D721Med (cell line): ENCODE measurements at places on chromosomes 2 and 18.

DNA sequence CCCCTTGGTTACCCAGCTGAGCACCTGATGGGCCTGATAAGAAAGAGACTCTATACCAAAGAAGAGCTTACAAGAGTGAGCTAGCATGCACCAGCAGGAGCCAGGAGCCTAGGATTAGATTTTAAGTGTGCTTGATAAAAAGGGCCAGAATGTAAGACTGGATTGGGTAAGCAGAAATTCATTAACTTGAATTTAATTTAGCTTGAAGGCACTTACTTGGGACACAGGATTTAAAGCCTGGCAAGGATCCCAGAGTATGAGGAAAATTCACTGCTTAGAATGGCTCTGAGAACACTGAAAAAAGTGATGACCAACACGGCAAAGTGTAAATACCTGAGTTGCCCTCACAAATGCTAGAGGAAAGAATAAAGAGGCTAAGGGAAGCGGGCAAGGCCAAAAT lies 91.3 kb upstream of the RBBP8 start:
- no peak for DNase-seq

GRCh38 chr2:170715932-170716777 lies 1.0 kb downstream of the SP5 start:
- DNase-seq: no peak

DNA sequence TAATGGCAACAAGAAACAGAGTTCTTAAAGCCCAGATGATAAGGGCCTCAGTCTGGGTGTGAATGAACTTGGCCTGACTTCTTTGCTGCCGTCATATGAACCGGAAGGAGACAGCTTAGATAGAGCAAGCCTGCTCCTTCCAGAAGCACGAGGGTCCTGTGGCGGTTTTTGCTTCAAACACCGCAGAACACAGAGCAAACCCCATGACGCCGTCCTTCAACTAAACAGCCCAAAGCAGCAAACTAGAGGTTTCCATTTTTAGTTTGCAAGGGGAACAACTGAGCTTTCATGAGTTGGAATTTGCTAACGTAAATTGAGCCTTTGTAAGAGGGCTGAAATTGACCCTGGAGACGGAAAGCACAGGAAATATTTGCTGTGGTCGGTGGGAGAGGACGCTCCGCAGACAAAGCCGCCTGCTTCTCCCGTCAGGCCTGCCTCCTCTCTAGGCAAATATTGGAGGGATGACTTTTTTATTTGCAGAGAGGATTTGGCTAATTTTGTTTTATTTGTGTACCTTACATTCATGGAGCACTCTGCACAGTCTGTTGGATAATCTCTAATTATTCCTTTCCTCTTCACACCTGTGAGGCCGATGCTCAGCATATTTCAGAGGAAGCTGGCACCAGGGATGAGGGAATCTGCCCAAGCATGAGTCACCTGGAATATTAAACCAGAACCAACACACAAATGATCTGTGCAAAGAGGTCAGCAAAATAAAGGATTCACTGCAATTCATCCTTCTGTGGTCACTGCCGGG lies 134.0 kb upstream of the NCK2 start:
- DNase-seq: no peak

GRCh38 chr2:9428965-9429577 lies 5.6 kb downstream of the CPSF3 start:
- no peak for DNase-seq

- peak; percentile 33 for DNase-seq
These were observed at the start of gene PLCL1 for GRCh38 chr2:197804049-197804757. Gene PLCL1 (plus strand): TSS chr2:197804593.

DNA sequence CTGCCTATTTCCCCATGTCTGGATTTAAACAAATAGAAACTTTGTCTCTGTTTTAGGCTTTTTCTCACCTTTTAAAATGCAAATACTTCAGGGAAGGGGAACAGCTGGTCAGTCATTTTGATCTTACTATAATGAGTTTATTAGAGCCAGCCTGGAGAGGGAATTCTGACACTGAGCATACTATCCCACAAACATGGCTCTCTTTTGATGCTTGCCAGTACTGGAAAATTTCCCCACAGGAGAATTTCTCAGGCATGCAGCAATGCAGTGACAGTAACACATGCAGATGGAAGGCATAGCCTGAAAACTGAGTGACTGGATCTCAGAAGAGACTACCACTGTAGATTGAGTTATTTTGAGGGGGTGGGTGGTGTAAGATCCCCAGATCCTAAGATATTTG lies 974.3 kb upstream of the CELF4 start:
- no peak for DNase-seq

DNA sequence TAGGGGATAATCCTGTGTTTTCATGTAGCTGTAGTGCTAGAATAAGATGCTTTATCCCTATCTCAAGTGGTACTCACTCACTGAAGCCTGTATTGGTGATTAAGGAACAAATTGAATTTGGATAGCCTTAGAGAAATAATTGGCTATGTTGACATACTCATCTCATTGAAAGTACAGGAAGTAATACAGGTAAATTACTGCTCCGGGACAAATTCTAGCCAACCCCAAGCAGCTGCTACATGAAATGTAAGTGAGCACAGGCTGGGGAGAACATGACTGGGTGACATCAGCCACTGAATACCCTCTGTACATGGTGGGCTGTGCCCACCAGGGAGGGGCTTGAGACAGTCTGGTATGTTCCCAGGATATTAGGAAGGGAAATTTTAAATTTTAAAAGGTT lies 188.4 kb upstream of the RASGRP3 start:
- DNase-seq: no peak

- DNase-seq: no peak
These were observed 80.6 kb upstream of the EML6 start for GRCh38 chr2:54642677-54643430.

- DNase-seq: no peak
These were observed 397.2 kb upstream of the FANCL start for GRCh38 chr2:58638256-58638805.

DNA sequence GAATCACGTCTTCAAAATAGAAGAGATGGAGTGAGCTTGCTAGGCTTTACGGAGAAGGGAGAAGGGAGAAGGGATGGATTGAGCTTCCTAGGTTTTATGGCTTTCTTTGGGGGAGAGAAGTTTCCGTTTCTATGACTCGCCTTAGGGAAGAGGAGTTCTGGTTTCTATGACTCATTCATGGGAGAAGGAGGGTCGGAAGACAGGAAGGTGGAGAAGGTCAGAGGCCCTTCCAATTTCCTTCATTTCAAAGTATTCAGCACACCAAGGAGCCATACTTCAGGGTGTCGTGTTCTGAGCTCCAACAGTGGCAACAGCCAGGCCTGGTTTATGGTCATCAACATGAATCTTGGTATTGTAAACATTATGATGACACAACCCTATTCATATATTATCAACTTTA lies 284.7 kb upstream of the VWC2L start:
- no peak for DNase-seq

DNA sequence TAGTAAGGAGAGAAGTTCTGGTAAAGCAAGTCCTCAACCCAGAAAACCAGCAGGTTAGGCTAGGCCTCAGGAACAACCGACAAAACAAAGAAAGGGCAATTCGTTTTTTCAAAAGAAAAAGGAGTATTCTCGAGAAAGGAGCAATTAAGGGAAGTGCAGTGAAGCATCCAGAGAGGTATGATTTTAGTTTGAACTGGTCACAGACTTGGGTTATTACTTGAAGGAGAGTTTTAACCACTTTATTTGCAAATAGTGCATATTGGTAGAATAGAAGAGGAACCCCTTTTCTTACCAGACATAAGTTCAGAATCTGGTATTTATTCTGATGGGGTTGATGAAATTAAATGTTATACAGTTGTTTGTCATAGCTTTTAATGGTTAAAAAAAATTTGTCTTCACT lies 110.0 kb upstream of the GCFC2 start:
- DNase-seq: no peak

DNA sequence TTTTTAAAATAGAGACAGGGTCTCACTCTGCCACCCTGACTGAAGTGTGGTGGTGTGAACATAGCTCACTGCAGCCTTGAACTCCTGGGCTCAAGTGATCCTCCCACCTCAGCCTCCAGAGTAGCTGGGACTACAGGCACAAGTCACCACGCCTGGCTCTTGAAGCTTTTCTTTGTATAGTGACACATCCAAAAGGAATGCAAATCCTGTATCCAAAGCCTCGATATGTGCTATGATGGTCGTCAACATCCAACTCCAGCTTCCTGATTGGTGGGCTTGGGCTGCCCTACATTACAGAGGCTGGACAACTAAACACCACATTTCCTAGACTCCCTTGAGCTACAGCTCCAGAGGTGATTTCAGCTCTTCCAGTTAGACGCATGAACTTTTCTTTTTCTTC lies 101.7 kb upstream of the PGAP1 start:
- DNase-seq: no peak

- no peak for DNase-seq
These were observed 437.0 kb upstream of the MEIS1 start for GRCh38 chr2:65997961-65998360.

- no peak for DNase-seq
These were observed 81.1 kb upstream of the OTOF start for GRCh38 chr2:26559044-26559405.

DNA sequence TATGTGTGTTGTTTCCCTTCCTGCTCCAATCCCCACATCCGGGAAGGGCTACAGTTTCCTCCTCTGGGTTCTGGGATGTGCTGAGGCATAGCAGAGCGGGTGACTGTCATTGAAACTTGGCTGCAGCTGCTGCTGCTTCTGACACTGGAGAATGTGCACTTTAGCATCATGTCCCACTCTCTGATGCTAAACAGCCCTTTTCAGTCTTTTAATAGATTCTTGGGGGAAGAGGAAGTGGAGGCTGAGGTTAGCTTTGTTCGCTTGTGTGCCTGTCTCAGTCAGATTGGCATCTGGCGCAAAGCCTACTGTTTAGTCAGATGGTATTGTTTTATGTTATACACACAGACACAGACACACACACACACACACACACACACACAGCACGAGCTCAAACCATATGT lies 136.5 kb upstream of the RND3 start:
- DNase-seq: no peak

GRCh38 chr18:3584897-3585460 lies 135.0 kb downstream of the TGIF1 start:
- no peak for DNase-seq

DNA sequence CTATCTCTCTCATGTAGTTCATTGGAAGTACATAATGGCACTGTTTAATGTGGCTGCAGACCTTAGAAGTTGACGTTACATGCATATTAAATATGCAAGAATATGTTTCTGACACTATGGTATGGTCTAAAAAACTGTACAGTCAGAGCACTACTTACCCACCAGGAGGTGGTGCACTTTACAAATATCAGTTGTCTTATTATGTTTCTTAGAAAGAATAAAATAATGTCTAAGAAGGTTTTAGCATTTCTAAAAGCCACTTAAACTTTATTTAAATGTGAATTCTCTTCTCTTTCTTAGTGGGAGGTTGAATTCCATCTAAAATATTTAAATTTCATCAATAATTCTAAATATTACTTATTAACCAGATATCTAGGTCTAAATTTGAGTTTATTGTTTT lies 4.3 kb downstream of the TMEFF2 start:
- DNase-seq: no peak

- DNase-seq: no peak
These were observed 78.3 kb upstream of the FZD5 start for GRCh38 chr2:207847807-207848544.

GRCh38 chr2:43318791-43319190 lies 92.4 kb upstream of the ZFP36L2 start:
- no peak for DNase-seq

DNA sequence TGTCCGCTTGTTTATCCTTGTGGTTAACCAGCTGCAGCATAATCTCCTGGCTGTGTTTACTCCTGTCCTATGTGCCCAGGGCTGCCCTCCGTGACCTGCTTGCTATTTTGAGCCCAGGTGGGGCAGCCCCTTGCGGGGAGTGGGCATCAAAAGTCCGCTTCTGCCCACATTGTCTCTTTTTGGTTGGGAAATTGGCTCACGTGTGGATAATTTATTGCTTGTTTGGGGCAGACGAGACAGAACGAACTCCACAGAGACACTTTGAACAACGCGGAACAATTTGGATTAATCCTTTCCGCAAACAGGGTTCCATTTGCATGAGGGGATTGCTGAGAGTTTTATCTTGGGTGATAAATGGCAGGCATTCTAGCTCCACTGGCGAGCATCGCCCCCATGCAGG lies 8.1 kb upstream of the CXCR4 start:
- DNase-seq: no peak

GRCh38 chr2:177282181-177282641 lies 17.7 kb upstream of the NFE2L2 start:
- DNase-seq: no peak

- no peak for DNase-seq
These were observed 4.0 kb upstream of the SLC66A2 start for GRCh38 chr18:79955302-79956075.

GRCh38 chr2:95314964-95315611 lies 17.9 kb downstream of the KCNIP3 start:
- peak; percentile 75 for DNase-seq

DNA sequence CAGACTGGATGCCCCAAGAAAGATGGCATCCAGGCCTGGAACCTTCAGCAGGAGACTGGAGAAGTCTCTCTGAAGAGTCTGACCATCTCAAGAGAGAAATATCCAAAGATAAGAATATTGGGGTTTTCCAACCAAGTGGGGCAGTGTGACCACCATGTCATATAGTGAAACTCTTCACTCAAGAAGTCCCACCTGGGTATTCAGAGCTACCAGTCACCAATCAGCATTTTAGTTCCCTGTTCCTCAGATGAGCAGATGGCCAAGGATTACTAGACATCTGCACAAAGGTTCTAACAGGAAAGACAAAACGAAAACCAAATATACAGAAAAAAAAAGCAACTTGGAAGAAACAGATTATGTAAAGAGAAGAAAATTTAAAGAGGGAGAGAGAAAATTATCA lies 38.5 kb upstream of the CXCR4 start:
- no peak for DNase-seq

GRCh38 chr18:9364242-9364641 lies 29.7 kb downstream of the TWSG1 start:
- no peak for DNase-seq

DNA sequence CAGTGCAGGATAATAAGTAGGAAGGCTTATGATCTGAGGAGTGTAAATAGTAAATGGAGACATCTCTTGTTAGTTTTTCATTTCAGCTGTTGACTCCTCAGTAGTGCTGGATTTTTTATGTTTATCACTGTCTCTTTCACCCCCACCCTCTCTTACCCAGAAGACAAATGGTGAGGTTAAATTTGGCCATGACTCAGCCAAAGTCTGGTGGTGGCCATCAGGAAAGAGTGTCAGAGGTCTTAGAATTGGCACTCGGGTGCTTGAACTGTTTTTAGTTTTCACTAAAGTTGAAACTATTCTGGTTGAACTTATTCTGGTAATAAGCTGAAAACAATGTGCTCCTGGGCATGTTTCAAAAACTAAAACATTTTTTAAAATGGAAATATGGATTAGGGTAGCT lies 123.3 kb downstream of the FHOD3 start:
- no peak for DNase-seq

GRCh38 chr2:105747254-105747894 lies 2.7 kb downstream of the NCK2 start:
- no peak for DNase-seq

GRCh38 chr2:85852152-85852840 lies 36.5 kb downstream of the ST3GAL5 start:
- DNase-seq: no peak

GRCh38 chr2:186346216-186346615 lies 139.8 kb upstream of the ZC3H15 start:
- DNase-seq: no peak
